ENCODE measurements at places on chromosomes 12 and 14. TPM values are rescaled to one million over a fixed set of nuclear protein-coding genes. Genes with fewer than 3 reads are reported as not detected.

Gene CYP27B1
- 0.26 TPM for polyA plus RNA-seq

Gene TAS2R7
- polyA plus RNA-seq = not detected

Gene TRIM9
- polyA plus RNA-seq = 0.11 TPM

Gene SLC25A47
- not detected for polyA plus RNA-seq

Gene FNTB
- polyA plus RNA-seq = 7.5 TPM
